ENCODE measurements at places on chromosomes 5 and 9. TPM values are rescaled to one million over a fixed set of nuclear protein-coding genes. Genes with fewer than 3 reads are reported as not detected.

The PCDHGB7 gene
- total RNA-seq: 0.07 TPM

The RICTOR gene
- 48.1 TPM for total RNA-seq

The SPINK7 gene
- total RNA-seq: not detected

The CNTLN gene
- total RNA-seq: 1.5 TPM

The NR2F1-AS1 gene
- total RNA-seq: not detected

The NAIF1 gene
- total RNA-seq: 13.9 TPM

The DMGDH gene
- not detected for total RNA-seq

The EQTN gene
- total RNA-seq: not detected

The CAMK2A gene
- total RNA-seq: not detected

The PCDHGA2 gene
- total RNA-seq: not detected

The ANKRD31 gene
- 0.17 TPM for total RNA-seq

The CCL27 gene
- total RNA-seq: not detected

The F2RL2 gene
- total RNA-seq: not detected

DNA sequence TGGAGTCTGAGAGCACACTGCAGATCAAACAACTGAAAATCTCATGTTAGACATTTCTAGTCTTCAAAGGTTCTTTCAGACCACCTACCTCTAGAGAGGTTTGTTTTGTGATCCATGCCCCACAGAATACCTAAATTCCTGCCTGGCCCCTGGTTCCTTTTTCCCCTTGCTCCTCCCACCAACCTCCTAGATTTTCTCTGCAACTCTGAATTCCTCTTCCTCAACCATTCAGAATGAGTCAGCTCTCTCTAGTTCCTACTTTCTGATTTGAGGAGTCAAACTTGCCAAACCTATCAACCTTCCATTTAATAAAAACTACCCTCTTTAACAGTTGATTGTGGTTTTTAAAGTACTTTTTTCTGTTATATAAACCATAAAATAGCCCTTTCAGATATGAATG is 83.2 kb upstream of the ZNF462 start:
- no peak for DNase-seq

- DNase-seq: no peak
Measured at GRCh38 chr5:150945486-150945885, 40.7 kb upstream of the ZNF300 start.

- DNase-seq: no peak
Measured at GRCh38 chr5:67233075-67233474, 36.5 kb upstream of the CD180 start.

GRCh38 chr5:159825551-159826051 is 90.7 kb upstream of the ADRA1B start:
- no peak for DNase-seq

GRCh38 chr5:140881889-140882590 is at the start of gene PCDHA13:
TSS of gene PCDHA13 (plus strand) at chr5:140882124. CDS start at chr5:140882269, 145 bp downstream.
- DNase-seq: no peak

DNA sequence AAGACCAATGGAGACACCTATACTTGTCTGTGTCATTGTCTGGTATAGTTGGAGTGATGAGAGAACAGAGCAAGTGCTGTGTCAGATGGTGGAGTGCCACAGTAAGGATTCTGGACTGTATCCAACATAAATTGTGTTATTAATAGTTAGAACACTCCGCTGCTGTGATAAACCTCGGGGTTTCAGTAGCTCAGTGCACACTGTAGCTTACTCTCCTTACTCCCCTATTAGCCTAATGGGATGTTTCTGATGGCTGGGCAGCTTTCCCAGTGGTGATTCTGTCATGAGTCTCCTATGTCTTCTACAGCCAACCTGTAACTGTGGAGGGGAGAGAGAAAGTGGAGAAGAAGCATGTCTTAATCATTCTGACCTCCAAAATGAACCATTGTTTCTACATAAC is 127.6 kb upstream of the PTCH1 start:
- no peak for DNase-seq

DNA sequence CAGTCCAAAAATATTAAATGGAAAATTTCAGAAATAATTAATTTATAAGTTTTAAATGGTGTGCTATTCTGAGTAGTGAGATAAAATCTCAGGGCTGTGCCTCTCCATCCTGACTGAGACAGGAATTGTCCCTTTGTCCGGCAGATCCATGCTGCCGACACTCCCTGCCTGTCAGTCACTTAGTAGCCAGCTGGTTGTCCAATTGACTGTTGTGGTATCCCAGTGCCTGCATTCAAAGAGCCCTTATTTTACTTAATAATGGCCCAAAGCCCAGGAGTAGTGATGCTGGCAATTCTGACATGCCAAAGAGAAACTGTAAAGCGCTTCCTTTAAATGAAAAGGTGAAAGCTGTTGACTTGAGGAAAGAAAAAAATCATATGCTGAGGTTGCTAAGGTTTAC is 157.5 kb downstream of the ENC1 start:
- DNase-seq: no peak

GRCh38 chr9:113482991-113483675 is 19.6 kb downstream of the RGS3 start:
- no peak for DNase-seq

DNA sequence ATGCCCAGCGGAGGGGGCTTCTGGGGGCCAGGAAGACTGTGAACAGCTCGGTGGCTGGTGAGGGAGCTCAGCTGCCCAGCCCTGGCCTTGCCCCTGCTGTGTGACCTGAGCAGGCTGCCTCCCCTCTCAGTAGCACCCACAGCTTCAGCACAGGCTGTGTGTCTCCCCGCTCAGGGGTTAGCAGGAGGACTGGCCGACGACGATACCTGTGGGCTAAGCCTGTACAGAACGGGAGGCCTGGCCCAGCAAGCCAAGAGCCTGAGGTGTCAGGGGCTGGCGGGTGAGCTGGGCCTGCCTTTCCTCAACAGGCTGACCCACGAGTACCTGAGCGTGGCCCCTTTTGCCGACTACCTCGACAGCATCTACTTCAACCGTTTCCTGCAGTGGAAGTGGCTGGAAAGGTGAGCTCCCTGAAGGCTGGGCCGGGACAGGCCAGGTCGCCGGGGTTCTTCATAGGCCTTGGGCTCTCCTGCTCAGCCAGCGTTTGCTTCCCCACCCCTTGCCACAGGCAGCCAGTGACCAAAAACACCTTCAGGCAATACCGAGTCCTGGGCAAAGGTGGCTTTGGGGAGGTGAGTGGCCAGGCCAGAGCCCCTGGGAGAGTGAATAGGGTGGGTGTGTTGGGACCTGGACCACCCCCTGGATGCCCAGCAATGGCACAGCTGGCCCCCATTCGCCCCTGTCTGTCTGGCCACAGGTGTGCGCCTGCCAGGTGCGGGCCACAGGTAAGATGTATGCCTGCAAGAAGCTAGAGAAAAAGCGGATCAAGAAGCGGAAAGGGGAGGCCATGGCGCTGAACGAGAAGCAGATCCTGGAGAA is 6.6 kb downstream of the GRK6 start:
- DNase-seq: no peak

DNA sequence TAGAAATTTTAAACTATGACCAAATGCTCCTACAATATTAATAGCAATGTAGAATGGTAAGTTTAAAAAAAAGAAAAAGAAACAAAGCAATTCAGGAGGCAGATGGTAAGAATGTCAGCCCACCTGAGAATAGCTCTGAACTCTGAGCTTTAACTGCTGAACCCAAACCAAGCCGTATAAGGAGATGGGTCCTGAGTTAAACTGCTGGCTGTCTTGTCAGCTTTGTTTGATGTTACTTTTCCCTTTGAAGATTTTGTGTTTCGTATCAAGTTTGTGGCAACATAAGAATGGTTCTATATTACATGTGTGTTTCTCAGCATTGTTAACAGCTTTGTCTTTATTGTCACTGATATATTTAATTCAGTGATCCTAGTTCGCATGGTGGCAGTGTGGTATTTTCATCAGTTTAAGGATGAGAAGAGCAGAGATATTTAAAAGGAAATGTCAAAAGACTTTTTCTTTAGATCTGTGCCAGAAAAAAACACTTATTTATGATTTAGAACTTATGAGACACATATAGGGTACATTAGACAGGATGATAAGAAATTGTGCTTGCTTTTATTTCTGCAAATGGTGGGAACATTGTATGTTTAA is 390.1 kb downstream of the CCDC171 start:
- no peak for DNase-seq

- no peak for DNase-seq
Measured at GRCh38 chr5:174204535-174205313, 159.2 kb downstream of the NSG2 start.

DNA sequence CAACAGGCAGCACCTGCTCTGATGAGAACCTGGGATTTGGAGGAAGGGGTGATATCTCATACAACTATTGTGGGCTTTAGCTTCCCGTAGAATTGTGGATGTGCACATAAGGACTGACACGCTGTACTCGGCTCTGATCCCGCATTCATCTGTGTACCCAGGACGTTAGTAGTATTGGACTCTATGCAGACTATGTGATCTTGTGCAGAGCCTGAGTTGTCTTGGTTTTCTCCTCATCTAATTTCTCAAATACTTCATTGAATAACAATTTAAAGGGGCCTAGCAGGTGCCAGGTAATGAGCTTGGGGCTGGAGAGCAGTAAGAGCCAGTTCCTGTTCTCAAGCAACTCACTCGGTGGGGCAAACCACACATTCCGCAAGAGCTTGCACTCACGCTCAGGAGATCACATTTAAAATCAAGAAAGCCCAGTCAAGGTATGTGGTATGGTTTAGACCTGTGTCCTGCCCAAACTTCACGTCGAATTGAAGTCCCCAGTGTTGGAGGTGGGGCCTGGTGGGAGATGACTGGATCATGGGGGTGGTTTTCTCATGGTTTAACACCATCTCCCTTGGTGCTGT is 14.8 kb downstream of the C5orf15 start:
- no peak for DNase-seq

- no peak for DNase-seq
Measured at GRCh38 chr5:116604805-116605204, 30.2 kb upstream of the SEMA6A start.

- DNase-seq: no peak
Measured at GRCh38 chr5:60503771-60504170, 196.2 kb downstream of the DEPDC1B start.

DNA sequence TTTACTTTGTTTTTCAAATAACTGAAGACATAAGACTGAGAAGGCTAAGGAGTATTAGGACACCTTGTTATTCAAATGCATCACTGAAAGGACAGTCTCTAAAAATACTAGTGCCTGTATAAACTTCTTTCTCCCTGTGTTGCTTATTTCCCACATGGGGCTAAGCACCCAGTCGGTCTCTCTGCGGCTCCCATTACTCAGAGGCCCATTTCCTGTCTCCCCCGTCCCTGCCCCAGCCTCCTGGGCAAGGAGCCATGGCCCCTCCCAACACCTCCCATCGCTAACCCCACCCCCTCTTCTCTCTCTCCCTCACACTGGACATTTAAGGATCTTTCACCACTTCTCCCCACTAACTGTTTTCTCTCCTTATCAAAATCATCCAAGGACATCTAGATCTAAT is 81.9 kb downstream of the EBF1 start:
- DNase-seq: no peak

DNA sequence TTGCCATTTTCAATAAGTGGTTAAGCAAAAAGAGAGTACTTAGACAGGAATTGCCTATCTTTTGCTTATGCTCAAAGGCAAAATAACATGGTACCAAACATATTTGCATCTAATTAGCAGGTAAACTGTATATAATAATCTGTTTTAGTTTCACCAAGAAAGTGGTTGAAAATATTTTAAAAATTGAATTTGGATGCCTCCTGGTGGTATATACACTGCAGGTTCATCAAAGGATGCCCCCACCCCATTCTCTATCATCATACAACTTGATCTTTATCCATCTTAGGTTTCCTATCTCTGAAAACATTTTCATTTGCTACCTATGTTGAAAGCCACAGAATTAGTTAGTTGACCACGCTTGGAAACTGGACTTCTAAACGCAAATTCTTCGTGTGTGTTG is 47.0 kb upstream of the MROH2B start:
- no peak for DNase-seq

DNA sequence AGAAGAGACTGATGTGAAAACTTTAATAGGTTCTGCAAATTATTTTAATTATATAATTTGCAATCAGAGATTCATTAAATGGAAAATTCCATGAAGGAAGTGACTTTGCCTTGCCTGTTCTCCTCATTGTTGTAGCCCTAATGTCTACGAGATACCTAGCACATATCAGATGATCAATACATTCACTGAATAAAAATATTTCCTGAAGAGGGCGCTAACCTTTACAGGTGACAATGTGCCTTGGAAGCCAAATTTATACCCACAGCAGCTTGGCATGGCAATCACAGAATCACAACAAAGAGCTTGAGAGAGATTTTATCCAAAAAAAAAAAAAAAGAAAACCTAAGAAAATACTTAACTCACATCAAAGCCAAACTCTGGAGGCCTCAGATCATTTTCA is 17.4 kb downstream of the HAUS6 start:
- peak; percentile 15 for DNase-seq

GRCh38 chr5:148541054-148541835 is 113.1 kb downstream of the HTR4 start:
- DNase-seq: no peak

- no peak for DNase-seq
Measured at GRCh38 chr5:179397516-179397915, 52.3 kb upstream of the ADAMTS2 start.

DNA sequence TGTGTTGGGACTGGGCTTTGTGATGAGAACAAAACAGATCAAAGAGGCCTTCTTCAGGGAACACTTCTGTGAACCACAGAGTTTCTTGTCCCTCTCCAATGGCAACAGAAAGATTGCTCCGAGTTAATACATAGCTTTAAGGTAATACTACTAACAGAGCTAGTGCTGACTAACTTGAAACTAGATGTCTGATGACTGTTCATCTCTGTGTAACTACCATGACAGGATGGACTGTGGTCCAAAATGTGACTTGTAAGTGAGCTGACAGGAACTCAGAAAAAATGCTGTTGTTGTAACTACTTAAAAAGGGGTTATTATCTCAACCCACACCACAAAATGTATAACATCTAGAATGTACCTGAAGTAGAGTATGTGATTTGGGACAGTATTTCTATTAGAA is 630.2 kb upstream of the DMAC1 start:
- DNase-seq: no peak

DNA sequence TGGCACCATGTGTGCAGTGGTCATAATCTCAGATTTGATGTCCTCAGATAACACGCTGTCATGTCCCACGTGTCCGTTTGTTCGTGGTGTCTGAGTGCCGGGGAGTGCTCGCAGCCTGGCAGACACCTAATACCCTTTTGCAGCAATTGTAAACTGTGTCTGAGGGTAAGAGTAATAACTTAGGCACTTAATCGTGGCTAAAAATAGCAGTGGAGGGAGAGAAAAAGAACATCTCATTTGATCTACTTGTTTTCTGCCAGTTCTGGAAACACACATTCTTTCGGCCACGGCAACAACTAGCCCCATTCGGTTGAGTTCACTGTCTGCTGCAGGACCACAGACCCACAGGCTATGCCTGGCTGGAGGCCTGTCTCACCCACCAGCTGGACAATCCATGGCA is 16.5 kb downstream of the ADCY2 start:
- DNase-seq: no peak

- no peak for DNase-seq
Measured at GRCh38 chr9:131712151-131712716, 27.6 kb downstream of the RAPGEF1 start.

DNA sequence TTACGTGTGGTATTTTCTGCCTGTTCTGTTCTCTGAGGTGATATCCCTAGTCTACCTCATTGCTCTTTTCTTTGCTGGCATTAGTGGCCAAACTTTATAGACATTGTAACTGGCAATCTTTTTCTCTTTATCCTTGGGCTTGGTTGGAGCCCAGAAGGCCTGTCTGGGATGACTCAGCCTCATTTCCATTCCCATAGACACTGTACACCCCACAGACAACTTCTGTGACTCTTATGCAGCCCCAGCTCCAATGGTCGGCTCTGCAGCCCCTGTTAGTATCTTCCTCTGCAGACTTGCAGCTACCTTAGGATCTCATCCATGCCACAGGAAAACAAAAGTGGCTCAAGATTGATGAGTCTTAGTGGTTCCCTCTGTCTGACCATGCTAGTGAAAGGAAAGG is 79.8 kb downstream of the CFAP95 start:
- no peak for DNase-seq

Data from activated CD4-positive, alpha-beta T cell treated with anti-CD3 and anti-CD28 coated beads, Interleukin-2, amount 10 ng/mL, durations not matched to agents 7 days and 5 days (primary cell).